ENCODE measurements at places on chromosomes 6 and 20. TPM values are rescaled to one million over a fixed set of nuclear protein-coding genes. Genes with fewer than 3 reads are reported as not detected.

DNA sequence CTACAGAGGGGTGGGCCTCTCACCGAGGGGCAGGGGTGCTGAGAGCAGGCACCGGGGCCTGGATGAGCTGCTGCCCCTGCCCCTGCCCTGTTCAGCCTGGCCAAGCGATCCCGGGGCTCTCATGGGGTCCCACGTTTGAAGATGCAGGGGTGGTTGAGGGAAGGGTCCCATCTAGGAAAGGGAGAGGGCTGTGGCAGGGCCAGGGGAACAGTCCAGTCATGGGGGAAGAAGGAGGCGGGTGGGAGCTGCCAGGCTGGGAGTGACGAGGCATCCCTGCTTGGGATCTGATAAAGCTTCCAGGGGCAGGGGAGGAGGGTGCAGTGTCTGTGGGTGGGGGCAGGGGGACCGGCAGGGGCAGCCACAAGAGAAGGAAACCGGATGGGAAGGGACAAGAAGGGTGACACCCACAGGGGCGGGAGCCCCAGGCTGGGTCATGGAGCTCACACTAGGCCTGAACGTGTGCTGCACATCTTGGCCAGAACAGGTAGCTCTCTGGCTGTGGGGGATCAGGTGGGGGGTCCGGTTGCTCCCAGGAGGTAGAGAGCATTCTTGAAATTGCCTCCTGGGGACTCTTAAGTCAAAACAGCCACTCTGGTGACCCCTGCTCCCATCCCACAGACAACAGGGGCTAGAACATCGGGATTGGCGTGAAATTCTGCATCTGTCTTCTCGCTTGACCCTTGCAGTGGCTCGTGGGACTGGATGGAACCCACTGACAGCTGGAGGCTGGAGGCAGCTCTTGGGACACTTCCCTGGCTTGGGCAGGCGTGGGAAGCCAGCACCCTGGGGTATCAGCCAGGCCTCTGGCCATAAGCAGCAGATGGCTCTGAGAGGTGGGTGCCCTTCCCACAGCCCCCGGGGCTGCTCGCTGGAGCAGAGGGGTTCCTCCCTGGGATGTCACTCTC lies 58.0 kb upstream of the GATA5 start:
- peaks cover 6% of the 10 kb centered on the region for H3K27me3 ChIP-seq
- no peaks in the 10 kb centered on the region for H3K36me3 ChIP-seq
- peak overlapping the region; percentile 89 for H3K27ac ChIP-seq
- peak; percentile 97 for DNase-seq

DNA sequence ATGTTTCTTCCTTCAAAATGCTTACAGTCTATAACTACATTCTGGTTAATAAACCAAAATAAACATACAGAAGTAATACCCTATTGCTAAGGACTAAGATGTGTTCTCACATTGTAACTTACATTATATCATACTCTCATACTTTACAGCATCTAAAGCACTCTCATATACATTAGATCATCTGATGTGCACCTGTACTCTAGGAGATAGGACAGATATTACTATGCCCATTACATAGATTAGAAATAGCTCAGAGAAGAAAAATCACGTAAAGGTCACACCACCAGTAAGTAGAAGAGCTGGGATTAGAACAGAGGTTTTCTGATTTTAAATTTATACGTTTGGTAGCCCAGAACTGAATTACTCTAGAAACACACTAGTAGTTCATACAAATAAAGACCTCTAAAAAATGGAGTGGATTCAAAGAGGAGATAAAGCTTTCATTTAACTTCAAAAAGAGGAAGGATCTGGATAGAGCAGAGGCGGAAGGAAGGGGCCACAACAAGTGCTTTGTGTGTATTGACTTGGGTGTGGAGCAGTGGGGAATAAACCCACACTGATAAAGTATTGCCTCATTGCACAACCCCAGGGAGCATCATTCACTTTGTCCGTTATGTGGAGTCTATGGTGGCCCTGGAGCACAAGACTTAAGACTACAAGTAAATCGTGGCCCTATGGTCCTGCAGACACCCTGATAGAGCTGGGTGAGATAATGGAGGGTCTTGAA lies 30.9 kb downstream of the SLC2A12 start:
- DNase-seq: peak; percentile 24
- no peaks in the 10 kb centered on the region for H3K27me3 ChIP-seq
- peaks cover 26% of the 10 kb centered on the region for H3K4me1 ChIP-seq
- no peak overlapping the region for H3K4me3 ChIP-seq
- H3K27ac ChIP-seq: no peak overlapping the region

DNA sequence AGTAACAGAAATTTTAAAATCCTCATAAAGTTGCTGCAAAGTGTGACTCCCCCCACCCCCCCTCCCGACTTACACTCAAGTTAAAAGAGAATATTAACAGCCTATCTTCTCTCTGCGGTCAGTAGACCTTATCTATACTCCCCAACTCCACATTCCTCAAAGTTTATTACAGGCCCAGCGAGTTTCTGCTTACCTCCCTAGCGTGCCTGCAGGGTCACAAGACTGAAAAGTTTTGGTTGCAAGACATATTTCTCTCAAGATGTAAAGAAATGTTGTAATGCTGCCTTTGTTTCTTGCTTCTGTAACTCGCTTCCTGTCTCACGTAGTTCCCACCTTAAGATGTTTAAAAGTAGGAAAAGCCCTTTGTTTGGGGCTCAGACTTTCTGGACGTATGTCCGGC lies 699.6 kb downstream of the PHF3 start:
- H3K4me1 ChIP-seq: no peaks in the 10 kb centered on the region
- H3K27ac ChIP-seq: no peak overlapping the region
- H3K36me3 ChIP-seq: no peaks in the 10 kb centered on the region
- H3K4me3 ChIP-seq: no peak overlapping the region

DNA sequence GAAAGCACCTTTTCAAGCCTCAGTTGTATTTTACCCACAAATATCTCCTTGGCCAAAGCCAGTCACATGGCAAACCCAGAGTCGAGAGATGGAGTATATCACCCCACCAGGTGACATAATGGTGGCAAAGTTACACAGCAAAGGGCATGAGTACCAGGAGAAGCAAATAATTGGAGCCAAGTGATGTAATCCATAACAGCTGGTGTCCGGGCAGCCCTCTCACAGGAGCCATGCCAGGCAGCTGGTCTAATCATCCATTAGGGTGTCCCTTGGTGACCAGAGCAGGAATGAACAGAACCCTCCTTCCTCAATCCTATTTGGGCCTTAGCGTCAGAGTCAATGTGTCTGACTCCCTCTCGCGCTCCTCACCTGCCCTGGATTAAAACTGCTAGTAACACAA lies 272.1 kb downstream of the LRFN2 start:
- no peak overlapping the region for H3K27ac ChIP-seq
- no peak overlapping the region for H3K4me3 ChIP-seq
- peaks cover 24% of the 10 kb centered on the region for H3K27me3 ChIP-seq
- H3K4me1 ChIP-seq: no peaks in the 10 kb centered on the region

GRCh38 chr6:12637960-12638641 lies 78.5 kb upstream of the PHACTR1 start:
- peak; percentile 50 for DNase-seq
- H3K27me3 ChIP-seq: no peaks in the 10 kb centered on the region
- no peaks in the 10 kb centered on the region for H3K4me1 ChIP-seq

- H3K27ac ChIP-seq: no peak overlapping the region
- no peak for DNase-seq
- no peaks in the 10 kb centered on the region for H3K27me3 ChIP-seq
Observed at GRCh38 chr6:133085471-133085870, 155.7 kb upstream of the EYA4 start.

Gene NFATC2
- polyA plus RNA-seq: 4.0 TPM

GRCh38 chr20:25626779-25627178 lies 3.0 kb upstream of the NANP start:
- no peak for DNase-seq
- peaks cover 10% of the 10 kb centered on the region for H3K4me1 ChIP-seq
- no peak overlapping the region for H3K4me3 ChIP-seq

GRCh38 chr6:139368661-139369060 lies 5.8 kb downstream of the CITED2 start:
- H3K27me3 ChIP-seq: no peaks in the 10 kb centered on the region
- peaks cover 7% of the 10 kb centered on the region for H3K4me1 ChIP-seq
- H3K36me3 ChIP-seq: peaks cover 24% of the 10 kb centered on the region
- H3K4me3 ChIP-seq: no peak overlapping the region

- H3K4me3 ChIP-seq: no peak overlapping the region
- H3K27ac ChIP-seq: no peak overlapping the region
- DNase-seq: peak; percentile 20
- peaks cover 10% of the 10 kb centered on the region for H3K4me1 ChIP-seq
- no peaks in the 10 kb centered on the region for H3K27me3 ChIP-seq
- no peaks in the 10 kb centered on the region for H3K36me3 ChIP-seq
Observed at GRCh38 chr6:30500421-30501355, 11.4 kb downstream of the HLA-E start.
